Activated CD8-positive, alpha-beta T cell treated with anti-CD3 and anti-CD28 coated beads, Interleukin-2, amount 10 ng/mL, durations not matched to agents 7 days and 5 days (primary cell): ENCODE measurements at places on chromosomes 3 and 15. TPM values are rescaled to one million over a fixed set of nuclear protein-coding genes. Genes with fewer than 3 reads are reported as not detected.

DNA sequence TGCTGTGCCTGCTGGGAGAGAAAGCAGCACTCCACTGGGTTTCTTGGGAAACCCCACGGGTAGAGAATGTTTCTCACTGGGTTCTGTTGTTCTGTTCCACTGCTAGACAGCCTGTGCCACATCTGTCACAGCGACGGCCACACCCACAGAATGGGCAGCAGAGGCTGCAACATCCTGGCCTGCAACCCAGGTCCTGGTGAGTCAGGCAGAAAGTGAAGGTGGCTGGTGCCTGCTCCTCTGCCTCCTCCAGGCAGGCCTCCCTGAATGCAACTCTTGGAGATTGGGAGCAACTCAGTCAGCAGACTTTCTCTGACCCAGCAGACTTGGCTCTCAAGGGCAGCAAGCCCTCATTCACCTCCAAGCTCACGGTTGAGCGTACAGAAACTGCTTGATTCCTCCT is 13.0 kb downstream of the C3orf18 start:
- peak; percentile 52 for DNase-seq

GRCh38 chr3:194861375-194861774 is 175.7 kb downstream of the FAM43A start:
- DNase-seq = no peak

Gene CHDH
- total RNA-seq = 0.05 TPM

DNA sequence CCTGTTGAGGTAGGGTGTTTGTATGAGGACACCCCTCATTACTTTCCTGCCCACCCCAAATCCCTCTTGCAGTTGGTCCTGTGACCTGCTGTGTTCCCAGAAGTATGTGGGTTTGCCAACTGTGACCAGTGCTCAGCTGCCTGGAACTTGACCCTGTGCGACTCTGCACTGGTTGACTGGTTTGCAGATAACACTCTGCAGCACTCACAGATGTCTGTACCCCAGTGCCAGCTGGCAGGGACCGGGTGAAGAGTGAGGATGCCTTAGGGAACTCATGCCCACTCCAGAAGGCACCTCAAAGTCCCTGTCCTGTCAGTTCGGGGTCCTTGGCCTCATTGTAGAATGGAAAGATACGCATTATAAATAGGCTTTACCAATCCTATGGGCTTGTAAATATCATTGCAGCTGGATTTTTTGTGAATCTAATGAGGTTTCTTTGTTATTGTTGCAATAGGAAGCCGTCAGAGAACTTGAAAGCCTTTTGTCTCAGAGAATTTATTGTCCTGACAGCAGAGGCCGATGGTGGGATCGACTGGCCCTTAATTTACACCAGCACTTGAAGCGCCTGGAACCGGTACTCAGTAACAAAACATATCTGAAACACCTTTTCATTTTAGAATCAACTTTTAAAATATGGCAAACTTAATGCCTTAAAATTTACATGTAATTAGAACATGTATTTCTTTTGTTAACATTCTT is 18.2 kb downstream of the FAN1 start:
- DNase-seq = no peak

Gene CCDC14
- 47.9 TPM for total RNA-seq

DNA sequence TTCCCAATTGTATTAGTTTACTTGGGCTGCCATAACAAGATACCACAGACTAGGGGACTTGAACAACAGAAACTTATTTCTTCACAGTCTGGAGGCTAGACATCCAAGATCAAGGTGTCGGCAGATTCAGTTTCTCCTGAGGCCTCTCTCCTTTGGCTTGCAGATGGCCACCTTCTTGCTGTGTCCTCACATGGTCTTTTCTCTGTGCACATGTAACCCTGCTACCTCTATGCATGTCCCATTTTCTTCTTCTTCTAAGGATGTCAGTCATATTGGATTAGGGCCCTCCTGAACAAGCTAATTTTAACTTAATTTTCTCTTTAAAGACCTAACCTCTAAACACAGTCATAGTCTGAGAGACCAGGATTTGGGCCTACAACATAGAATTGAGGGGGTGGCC is 336.7 kb upstream of the WNT5A start:
- no peak for DNase-seq

DNA sequence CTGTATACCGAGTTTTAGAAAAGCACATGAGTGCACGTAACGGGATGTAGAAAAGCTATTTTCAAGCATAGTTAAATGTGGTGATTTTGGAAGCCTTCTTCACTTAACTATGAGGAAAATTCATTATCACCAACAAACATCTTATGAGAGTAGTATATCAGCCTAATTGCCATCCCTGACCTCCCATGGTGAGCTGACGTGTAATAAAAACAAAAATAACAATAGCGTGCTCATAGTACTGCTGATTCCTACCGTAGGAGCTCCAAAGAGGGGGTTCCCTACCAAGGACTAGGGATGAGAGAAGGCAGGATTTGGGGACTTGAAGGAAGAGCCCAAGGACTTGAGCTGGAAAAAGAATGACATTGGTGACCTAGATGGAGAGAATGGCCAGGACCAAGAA is 16.9 kb downstream of the ST8SIA2 start:
- DNase-seq = no peak

- no peak for DNase-seq
Measured at GRCh38 chr3:56688191-56688590, 5.1 kb upstream of the TASOR start.

Gene HTR3E
- total RNA-seq = not detected

GRCh38 chr15:25136119-25136518 is 181.3 kb downstream of the SNRPN start:
- no peak for DNase-seq

DNA sequence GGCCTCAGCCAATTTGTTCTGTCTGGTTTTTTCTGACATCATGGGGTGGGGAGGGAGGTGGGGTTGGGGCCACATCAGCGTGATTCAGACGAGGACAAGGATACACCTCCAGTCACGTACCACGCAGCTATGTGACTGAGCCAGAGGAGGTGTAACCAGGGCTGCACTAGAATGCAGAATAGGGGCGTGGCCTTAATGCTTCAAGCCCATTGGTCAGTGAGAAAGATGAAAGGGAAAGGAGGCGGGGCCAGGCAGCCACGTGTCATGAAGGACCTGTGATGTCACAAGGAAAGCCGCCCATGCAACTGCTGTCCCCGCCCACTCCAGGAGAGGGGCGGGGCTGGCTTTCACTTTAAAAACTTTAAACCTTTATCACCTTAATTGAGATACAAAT is at the start of gene GOLGA6L2:
GOLGA6L2 (minus strand) TSS at position 137 of the 394 bp plus-strand sequence; CDS start at position 75, 62 bp downstream.
- no peak for DNase-seq

Gene SPSB4
- not detected for total RNA-seq

Gene ECE2
- not detected for total RNA-seq

DNA sequence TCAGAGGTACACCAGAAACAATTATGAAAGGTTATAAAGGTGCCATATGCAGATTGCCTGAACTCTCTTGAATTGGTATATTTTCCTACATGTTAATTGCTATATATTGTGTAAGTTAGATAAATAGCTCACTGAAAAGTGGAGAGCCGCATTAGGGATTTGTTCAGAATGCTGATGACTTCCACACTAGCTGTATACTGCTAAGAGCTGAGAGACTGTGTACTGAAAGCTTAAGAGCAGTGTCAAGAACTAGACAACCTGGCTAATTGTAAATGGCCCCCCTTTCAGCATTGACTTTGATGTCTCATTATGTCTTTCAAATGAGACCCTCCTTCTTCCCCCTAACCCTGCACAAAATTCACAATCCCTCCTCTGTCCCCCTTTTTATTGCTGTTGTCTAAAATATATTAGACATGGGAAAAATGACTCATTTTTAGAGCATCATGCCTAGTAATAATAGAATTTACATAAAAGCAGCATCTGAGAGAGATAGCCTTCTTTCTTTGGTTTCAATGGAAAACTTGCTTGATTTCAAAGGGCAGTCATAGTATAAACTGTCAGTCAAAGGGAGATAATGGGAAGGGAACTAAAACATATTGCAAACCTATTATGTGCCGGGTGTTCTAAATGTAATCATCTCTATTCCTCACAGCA is 34.7 kb upstream of the GREM1 start:
- no peak for DNase-seq

DNA sequence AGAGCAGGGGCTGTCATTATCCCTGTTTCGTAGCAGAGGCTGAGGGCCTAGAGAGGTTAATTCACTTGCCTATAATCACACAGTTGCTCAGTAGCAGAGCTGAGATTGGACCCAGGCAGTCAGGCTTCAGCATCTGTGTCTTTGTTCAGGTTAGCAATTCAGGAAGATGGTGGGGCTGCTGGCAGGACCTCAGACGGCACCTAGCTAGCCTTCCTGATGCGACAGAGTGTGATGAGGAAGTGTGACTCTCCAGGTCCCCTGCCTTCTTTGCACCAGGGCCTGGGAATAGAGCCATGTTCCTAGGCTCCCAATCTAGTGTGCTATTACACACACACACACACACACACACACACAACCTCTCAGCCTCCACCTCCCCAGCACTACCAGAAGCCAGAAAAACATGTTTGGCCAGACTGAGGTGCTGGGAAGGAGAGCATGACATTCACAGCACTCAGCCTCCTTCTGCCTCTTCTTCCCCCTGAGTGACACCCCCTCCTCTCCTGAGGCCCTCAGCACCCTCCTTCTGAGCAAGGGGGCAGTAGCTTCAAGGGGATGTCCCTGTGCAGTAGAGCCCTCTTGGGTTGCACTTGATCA is 88.9 kb downstream of the TLE3 start:
- no peak for DNase-seq

GRCh38 chr3:187941848-187942194 is 196.6 kb upstream of the BCL6 start:
- no peak for DNase-seq

Gene AGBL1
- not detected for total RNA-seq

Gene TRPM1
- total RNA-seq = not detected

Gene PLAAT1
- not detected for total RNA-seq

- DNase-seq = no peak
Measured at GRCh38 chr3:181549266-181549665, 162.5 kb upstream of the SOX2 start.

GRCh38 chr3:76178412-76178811 is 393.1 kb upstream of the ZNF717 start:
- no peak for DNase-seq

Gene ACKR4
- not detected for total RNA-seq

- no peak for DNase-seq
Measured at GRCh38 chr3:156743859-156744258, 69.5 kb downstream of the TIPARP start.

DNA sequence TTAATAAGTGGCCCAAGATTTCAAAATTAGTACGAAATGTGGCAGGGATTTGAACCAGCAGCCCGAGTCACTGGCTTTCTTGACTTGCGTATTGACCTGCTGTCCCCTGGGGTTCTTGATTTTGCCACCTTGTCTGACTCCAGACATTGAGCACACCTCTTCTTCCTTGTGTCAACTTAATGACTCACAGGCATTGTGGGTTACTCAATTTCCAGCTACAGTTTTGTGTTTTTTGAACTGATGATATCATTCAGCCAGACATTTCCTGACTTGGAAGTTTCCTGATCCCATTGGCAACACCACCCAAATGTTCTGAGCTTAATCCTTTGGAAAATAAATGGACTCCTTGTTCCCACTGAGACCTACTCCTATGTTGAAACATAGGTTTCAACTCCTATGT is 64.2 kb downstream of the MOBP start:
- no peak for DNase-seq

Gene VIPR1
- 9.1 TPM for total RNA-seq
